Cerebellar nuclear complex (tissue), 1 donor: ENCODE measurements at places on chromosomes 13 and 19.

- no peak for DNase-seq
These were observed 61.2 kb upstream of the ARGLU1 start for GRCh38 chr13:106628936-106629659.

DNA sequence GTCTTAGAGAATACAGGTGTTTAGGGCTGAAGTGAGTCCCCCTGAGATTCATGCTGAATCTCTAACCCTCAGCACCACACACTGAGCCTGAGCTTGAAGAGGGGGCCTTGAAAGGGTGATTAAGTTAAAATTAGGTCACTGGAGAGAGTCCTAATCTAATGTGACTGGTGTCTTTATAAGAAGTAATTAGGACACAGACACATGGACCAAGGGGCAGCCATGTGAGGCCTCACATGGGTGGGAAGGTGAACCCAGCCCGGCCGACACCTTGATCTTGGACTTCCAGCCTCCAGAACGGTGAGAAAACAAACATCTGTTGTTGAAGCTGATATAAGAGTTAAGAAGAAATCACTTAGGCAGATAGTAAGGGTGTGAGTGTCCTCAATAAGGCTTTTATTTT lies 7.1 kb upstream of the RAB20 start:
- no peak for DNase-seq

DNA sequence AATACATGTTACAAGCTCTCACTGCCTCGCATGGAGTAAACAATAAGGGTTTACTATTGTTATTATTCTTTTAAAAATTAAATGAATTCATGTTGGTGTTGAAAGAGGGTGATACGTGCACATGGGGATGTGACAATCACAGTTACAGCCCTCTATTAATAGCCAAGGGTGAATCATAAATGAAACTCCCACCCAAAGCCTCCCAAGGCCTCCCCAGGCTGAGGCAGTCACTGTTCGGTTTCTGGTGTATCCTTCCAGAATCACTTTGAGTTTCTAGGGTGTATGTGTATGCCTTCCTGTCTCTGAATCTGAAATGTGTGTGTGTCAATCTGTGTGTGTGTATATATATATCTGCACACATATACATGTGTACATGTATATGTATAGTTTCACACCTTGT lies 73.4 kb downstream of the AKAP11 start:
- DNase-seq, result no peak

DNA sequence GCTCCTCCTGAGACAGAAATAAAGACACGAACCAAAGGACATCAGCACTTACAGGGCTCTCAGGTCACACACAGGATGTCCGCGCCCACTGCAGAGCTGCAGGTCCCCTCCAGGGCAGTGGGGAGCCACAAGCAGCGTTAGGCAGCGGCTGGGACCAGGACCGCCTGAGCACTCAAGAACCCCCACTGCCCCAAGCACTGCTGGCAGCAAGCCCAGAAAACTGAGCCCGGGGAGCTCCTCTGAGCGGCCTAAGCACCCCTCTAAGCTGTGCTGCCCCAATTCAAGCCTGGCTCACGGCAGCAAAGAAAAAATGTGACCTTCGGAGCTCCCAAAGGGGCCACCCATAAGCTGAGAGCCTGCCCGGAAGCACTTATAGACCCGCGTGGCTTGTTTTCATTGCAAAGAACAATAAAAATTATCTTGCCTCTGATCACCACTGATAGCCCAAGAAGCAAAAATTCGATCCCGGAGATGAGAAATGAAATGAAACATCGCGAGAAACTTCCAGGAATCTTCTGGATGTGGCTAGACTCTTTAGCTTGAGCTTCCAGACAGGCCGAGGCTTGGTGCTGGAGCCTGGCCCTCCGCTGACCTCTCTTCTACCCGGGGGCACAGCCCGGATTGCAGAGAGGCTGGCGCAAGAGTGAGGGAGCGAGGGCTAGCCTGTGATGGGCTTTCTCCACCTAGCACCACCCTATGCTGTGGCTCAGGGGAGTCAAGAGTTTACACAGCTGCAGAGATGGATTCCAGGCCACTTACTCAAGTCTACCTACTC lies 6.3 kb downstream of the DPP9 start:
- no peak for DNase-seq

DNA sequence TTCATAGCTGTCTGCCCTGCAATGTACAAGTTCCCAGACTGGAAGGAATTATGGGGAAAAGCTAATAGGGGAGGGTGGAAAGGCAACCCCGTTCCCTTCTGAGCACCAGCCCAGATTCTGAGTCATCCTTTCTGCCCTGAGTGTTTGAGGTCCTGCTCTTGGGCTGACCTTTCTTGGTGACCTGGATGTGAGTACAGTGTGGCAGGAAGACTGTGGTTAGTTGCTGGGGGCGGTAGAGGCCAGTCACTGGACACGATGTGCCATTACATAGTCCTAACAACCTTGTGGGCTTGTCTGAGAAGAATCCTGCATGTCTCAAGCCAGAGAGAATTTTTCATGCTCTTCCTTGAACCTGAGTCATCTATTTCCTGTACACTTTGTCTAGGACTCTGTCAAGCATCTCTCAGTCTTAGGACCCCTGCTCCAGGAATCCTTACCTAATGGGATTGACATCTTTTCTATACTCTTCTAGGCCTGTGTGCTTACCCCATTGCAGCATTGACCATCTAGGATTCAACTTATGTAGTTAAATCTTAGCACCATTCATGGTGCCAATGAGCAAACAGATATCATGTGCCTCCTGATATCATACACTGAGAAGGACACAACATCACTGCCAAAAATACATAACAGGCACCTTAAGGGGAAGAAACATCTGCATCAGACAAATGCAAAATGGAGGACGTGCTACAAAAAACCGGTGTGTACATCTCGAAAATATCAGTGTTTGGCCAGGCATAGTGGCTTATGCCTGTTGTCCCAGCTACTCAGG lies 8.1 kb upstream of the ANGPTL4 start:
- DNase-seq, result no peak

GRCh38 chr13:29573190-29573589 lies 22.3 kb downstream of the SLC7A1 start:
- no peak for DNase-seq

GRCh38 chr19:5997371-5997770 lies 19.4 kb upstream of the RANBP3 start:
- DNase-seq, result no peak

DNA sequence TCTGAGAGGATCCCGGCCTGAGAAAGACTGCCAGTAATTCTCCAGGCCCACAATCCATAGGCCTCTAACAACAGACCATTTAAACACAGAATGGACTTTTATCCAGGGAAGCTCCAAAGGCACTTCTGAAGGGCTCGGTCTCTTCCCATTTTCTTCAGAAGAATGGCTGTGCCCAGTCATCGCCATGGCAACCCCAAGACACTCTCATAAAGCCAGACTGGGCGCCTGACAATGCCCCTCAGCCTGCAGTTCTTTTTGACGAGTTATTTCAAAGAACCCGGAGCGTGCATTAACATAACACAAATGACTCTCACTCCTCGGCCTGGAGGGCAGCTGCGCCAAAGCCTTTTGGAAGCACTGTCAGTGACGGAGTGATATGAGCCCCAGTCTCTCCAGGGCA lies 61.0 kb downstream of the RASA3 start:
- no peak for DNase-seq

DNA sequence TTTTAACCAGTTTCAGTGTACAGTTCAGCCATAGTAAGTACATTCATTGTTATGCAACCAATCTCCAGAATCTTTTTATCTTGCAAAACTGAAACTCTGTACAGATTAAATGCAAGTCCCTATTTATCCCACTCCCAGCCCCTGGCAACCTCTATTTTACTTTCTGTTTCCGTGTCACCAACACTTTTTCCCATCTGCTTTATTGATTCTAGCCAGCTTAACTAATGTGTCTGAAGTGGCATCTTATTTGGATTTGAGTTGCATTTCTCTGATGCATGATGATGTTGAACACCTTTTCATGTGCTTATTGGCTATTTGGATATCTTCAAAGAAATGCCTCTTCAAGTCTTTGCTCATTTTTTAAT lies 18.9 kb downstream of the SPATA13 start:
- DNase-seq, result no peak
